ENCODE measurements at places on chromosomes 1 and 21. TPM values are rescaled to one million over a fixed set of nuclear protein-coding genes. Genes with fewer than 3 reads are reported as not detected.

The SLC2A5 gene
- polyA plus RNA-seq = 22.5 TPM

The NR1I3 gene
- polyA plus RNA-seq = not detected

The IFNAR1 gene
- 142 TPM for polyA plus RNA-seq

The SRGAP2 gene
- polyA plus RNA-seq = 9.5 TPM

The ZFP69 gene
- 3.4 TPM for polyA plus RNA-seq

The TP73 gene
- not detected for polyA plus RNA-seq

The LAPTM5 gene
- polyA plus RNA-seq = 2,525 TPM

The AKT3 gene
- 3.5 TPM for polyA plus RNA-seq

The CCDC181 gene
- not detected for polyA plus RNA-seq

The TTC22 gene
- polyA plus RNA-seq = not detected

The ADCY10 gene
- not detected for polyA plus RNA-seq

The HES3 gene
- not detected for polyA plus RNA-seq

The VSIG8 gene
- not detected for polyA plus RNA-seq

The ZNF687 gene
- polyA plus RNA-seq = 2.1 TPM

The SMPDL3B gene
- polyA plus RNA-seq = not detected

The KIF2C gene
- polyA plus RNA-seq = 0.38 TPM

The CELA2B gene
- not detected for polyA plus RNA-seq

The GSTM5 gene
- polyA plus RNA-seq = not detected

The KRTAP10-4 gene
- not detected for polyA plus RNA-seq

The OR2T2 gene
- polyA plus RNA-seq = 0.53 TPM

The CLCA1 gene
- not detected for polyA plus RNA-seq

The INAVA gene
- not detected for polyA plus RNA-seq

The FAM151A gene
- not detected for polyA plus RNA-seq

The CLDN17 gene
- polyA plus RNA-seq = not detected

The UBQLN4 gene
- polyA plus RNA-seq = 4.7 TPM

The PEX11B gene
- polyA plus RNA-seq = 37.9 TPM

The OR2T11 gene
- not detected for polyA plus RNA-seq

The HES2 gene
- polyA plus RNA-seq = not detected

The JAM2 gene
- 2.9 TPM for polyA plus RNA-seq

The PGLYRP4 gene
- polyA plus RNA-seq = not detected

The TRNP1 gene
- not detected for polyA plus RNA-seq

The MTF2 gene
- 122 TPM for polyA plus RNA-seq

The ZP4 gene
- not detected for polyA plus RNA-seq

The C4BPB gene
- polyA plus RNA-seq = not detected

The ILDR2 gene
- not detected for polyA plus RNA-seq

The TSSK3 gene
- polyA plus RNA-seq = 4.8 TPM

The S100A5 gene
- polyA plus RNA-seq = not detected

The BRDT gene
- polyA plus RNA-seq = not detected

The MTX1 gene
- polyA plus RNA-seq = 40.9 TPM

The ADAMTS5 gene
- not detected for polyA plus RNA-seq

The OLIG2 gene
- not detected for polyA plus RNA-seq

The XCL1 gene
- not detected for polyA plus RNA-seq

The KCNN3 gene
- polyA plus RNA-seq = not detected

The KCNJ6 gene
- not detected for polyA plus RNA-seq

The ATPAF1 gene
- polyA plus RNA-seq = 59.9 TPM

The SPRR2A gene
- not detected for polyA plus RNA-seq

The KRTAP24-1 gene
- polyA plus RNA-seq = not detected

The MKNK1 gene
- 18.1 TPM for polyA plus RNA-seq

The SEMA4A gene
- polyA plus RNA-seq = 37.3 TPM

The S100A14 gene
- not detected for polyA plus RNA-seq

The GUCA2B gene
- polyA plus RNA-seq = not detected

The OPRD1 gene
- polyA plus RNA-seq = 0.05 TPM

The FCMR gene
- 1,633 TPM for polyA plus RNA-seq

The BLACAT1 gene
- polyA plus RNA-seq = not detected

Data from naive B cell (primary cell).